ENCODE measurements at places on chromosomes 4 and X.

DNA sequence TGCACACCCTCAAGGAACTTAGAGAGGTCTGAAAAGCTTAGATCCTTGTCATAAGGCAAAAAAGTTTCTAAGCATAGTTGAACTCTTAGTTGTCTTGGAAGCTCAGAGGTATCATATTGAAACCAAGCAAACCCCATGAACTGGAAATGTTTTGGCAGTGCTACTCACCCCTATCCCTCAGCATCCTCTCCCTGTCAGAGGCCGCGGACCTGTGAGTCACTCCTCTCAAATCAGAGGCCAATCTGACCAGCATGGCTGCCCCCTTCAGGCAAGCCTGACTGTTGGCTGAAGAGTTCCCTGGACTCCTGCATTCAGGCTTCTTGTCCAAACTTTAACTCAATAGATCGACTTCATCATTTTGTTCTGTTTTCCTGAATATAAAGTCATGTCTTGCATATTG, 69.4 kb downstream of the KCNIP4 start:
- DNase-seq = no peak

GRCh38 chr4:135840781-135841180, 1639.2 kb upstream of the PABPC4L start:
- DNase-seq = no peak

- DNase-seq = no peak
Measured at GRCh38 chrX:123797543-123798447, 62.1 kb upstream of the XIAP start.

GRCh38 chr4:168569931-168570276, 73.1 kb downstream of the PALLD start:
- DNase-seq = no peak

DNA sequence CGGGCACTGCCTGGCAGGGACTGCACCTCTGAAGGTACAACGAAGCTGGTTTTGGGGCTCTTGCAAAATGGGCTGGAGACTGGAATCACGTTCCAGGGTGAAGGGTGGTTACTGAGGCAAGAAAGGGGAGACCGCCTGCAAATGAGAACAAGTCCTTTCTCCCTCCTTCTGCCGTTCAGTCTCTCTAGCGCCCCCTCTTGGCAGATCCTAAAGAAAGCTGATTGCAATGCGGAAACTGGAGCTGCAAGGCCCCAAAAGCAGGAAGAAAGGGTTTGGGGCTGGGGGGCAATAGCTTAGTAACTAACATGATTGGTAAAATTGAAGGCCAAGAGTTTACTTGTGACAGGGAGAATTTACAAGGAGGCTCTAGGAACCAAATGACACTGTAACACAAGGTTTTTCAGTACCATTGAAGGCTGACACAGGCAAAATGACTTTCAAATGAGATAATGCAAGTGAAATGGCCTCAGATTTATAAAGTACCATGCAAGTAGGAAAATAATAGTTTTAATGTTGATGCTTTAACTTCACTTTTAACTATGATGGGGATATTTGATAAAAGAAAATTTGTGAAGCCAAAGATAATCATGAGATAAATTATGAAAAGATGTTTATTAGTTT, 222.7 kb upstream of the HAND2 start:
- no peak for DNase-seq

- DNase-seq = no peak
Measured at GRCh38 chrX:22730542-22730941, 269.2 kb upstream of the DDX53 start.

DNA sequence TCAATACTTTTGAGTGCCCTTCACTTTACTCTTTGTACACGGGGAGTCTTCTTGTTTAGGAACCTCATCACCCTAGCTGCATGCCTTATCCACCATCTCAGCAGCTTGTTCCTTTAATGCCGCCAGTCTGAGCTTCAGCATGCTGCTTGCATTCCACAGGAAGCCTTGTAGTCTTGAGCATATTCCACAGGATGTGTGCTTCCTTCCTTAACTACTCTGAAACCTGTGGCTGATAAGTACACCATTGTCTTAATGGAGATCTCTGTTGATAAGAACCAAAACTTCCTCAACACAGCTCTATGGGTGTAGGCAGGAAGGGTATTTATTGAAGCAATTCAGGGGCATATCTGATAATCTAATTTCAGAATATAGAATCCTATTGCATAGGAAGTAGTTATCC, 24.4 kb upstream of the CCNI start:
- DNase-seq = no peak

DNA sequence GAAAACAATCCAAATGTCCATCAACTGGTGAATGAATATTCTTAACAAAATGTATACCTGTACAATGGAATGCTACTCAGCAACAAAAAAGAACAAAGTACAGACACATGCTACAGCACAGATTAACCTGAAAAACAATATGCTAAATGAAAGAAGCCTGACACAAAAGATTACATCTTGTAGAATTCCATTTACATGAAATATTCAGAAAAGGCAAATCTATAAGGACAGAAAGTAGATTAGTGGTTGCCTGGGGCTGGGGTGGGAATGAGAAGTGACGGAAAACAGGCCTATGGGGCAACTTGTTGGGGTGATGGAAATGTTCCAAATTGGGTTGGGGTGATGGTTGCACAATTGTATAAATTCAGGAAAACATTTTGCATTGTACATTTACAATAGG, 219.1 kb upstream of the GPC4 start:
- no peak for DNase-seq

DNA sequence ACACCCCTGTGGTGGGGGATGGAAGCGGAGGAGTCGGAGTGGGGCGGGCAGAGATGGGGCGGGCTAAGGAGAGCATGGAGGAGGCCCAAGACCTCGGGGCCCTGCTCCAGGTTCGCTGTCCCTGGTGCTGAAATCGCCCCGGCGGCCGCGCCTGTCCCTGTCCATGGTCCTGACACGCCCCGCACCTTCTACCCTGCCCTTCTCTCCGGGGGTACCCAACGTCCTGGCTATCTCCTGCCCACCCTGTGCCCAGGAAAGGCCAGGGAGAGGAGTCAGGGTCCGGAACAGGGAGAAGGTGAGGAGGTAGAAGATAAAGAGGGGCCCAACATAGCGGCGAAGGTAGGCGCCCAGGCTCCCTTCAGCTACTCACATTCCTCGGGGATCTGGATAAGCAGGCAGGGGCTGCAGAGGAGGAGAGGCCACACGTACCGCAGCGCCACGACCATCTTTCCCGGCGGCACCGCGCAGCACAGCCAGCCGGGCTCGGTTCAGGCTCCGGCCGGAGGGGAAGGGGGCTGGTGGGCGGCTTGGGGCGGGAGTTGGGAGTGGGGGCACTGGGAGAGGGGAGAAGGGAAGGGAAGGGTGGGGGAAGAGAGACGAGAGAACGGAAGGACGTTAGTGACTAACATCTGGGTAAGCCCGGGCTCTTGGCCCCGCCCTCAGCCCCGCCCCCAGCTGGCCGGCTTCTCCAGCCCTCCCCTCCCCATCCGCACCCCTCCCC, 10.4 kb downstream of the L1CAM start:
- DNase-seq = peak; percentile 85

DNA sequence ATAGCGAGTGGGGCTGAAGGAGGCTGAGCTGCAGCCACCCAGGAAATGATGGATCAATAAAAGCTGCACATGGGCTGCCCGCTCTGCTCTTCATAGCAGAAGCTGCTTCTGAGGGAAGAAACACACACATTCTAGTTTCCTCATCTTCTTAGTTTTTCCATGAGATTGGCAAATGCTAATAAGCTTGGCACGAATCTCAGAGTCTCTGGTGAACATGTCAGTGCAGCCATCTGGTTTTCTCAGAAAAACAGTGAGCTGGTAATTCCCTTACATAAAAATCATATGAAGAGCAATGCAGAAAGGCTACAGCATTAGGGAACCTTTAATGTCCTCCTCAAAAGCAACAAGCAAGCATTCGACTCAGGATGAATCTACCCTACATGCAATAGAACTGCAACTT, 69.9 kb downstream of the GATB start:
- no peak for DNase-seq

GRCh38 chrX:132046533-132046932, 23.4 kb downstream of the STK26 start:
- DNase-seq = no peak

DNA sequence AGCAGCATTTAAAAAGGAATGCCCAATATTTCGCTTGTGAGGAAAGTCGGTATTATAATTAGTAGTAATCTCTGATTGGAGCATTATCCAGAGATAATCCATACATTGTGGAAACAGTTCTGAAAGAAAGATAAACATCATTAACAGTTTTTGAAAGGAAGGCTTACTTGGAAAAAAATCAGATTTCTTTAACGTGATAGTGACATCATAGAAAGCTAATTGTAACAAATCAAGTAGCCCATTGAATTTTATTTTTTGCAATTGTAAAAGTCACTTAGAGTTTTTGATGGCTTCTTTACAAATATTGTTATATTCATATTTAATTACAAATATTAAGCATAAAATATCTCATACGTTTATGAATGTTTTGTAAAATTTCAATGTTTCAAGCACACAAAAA, 11.6 kb upstream of the NR3C2 start:
- no peak for DNase-seq

- DNase-seq = no peak
Measured at GRCh38 chrX:137143864-137144263, 110.1 kb upstream of the GPR101 start.

DNA sequence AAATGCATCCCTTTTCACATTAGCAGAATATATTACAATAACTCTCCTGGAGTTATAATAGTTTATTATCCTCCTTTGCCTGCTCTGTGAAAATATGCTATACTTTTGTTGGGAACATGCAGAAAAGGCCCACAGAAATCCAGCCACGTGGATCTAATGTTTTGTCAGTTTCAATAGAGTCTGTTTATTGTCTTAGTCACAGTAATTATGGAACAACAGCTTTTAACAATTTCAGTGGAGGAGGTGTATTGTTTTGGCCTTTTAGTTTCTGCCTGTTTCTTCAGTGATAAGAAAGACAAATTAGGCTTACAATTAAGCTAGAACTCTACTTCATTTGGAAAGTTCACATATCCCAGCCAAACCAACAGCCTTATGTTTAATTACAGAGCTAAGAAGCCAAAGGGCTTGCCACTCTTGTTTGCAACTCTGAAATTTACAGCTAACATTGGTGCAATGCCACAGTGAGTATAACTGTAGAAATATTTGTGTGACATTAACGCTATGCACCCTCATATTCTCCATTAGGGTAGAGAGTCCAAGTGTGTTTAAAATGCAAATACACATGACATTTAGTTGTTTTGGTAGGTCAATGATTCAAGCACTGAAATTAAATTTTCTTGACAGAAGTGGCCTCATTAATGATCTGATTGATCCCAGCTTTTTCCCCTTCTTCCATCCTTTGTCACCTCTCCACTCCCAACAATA, 175.8 kb downstream of the USP46 start:
- no peak for DNase-seq

- DNase-seq = no peak
Measured at GRCh38 chr4:181830404-181831035, 412.7 kb upstream of the TENM3 start.

DNA sequence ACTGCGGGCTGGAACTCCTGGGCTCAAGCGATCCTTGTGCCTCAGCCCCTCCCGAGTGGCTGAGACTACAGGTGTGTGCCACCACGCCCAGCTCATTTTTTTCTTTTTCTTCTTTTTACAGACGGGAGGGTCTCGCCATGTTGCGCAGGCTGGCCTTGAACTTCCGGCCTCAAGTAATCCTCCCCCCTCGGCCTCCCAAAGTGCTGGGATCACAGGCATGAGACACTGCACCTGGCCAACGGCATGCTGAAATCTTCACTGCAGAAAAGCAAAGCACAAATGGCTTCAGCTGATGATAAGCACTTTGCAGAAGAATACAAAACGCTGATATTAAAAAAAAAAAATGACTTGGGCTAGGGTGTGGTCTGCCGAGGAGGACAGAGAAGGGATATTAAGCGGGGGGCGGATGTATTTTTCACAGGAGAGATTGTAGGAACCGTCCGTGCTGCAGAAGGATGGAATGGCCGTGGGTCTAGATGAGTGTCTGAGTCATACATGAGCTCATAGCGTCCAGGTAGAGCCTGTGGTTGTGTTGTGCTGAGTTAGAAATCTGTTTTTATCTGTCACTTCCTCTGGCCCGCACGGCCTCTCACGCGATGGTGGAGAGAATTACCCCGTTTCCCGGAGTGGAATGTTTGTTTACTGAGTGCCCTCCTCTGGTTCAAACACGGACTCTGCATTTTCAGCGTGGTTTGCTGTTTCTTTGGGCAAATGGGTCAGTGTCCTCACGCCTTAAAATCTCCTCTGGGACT, 8.5 kb upstream of the AKAP17A start:
- DNase-seq = no peak

DNA sequence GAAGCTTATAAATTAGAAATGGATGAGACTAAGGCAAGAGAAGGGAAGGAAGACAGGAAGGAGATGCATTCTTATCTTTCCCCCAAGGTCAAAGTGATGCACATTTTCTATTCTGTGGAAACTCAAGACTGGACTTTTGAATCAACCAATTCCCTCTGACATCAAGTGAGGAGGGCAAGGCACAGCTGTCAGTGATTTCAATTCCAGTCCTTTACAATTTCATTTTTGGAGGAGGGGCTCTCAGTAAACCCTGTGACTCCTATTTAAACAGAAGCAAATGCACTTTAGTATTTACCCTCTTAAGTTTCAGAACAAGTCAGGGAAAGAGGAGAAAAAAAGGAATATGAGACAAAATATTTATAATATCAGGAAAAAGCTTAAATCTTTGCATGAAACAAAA, 134.0 kb downstream of the MGST2 start:
- DNase-seq = no peak

GRCh38 chrX:2926664-2927275, 2.4 kb downstream of the ARSD start:
- no peak for DNase-seq

- DNase-seq = no peak
Measured at GRCh38 chrX:140123446-140123845, 158.1 kb upstream of the CXorf66 start.
